ENCODE measurements at places on chromosomes 2 and 18.

- DNase-seq, result no peak
Observed at GRCh38 chr2:72394541-72395070, 246.9 kb upstream of the CYP26B1 start.

DNA sequence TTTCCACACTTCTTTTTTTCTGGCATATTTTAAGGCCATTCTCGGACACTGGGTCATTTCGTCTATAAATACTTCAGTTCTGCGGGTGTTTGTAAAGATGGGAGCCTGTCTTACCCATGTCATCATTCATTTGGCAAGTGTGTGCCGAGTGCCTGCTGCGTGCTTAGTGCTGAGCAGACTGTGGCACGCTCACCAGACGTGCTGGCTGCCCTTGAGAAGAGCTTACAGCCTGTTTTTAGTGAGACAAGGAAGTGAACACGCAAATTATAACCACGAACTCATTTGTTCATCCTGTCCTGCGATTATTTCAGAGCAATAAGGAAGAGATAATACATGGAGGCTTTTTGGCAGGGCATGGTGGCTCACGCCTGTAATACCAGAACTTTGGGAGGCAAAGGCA lies 10.4 kb upstream of the STON1 start:
- DNase-seq, result no peak

GRCh38 chr18:75220551-75221355 lies 10.2 kb downstream of the TSHZ1 start:
- DNase-seq, result no peak

DNA sequence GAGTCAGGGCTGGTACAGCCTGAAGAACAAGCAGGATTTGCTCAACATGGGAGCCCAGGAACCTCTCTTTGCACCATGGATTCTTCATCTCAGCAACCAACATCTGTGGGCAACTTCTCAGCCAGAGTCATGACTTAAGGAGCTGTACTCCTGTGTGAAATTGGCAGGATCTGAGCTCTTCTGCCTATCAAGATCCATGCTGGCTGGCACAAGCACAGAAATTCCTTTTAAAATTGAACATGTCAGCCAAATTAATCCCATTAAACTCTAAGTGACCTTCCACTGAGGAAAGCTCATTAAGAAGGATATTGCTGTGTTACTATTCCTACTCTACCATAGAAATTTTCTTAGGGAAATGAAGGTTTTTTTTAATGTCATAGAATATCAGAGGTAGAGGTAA lies 110.5 kb upstream of the SCG2 start:
- no peak for DNase-seq

GRCh38 chr18:28005164-28005563 lies 171.8 kb downstream of the CDH2 start:
- DNase-seq, result no peak

GRCh38 chr18:56903686-56904085 lies 243.2 kb upstream of the BOD1L2 start:
- DNase-seq, result no peak

- DNase-seq, result no peak
Observed at GRCh38 chr2:47675196-47675825, 107.6 kb upstream of the MSH6 start.

DNA sequence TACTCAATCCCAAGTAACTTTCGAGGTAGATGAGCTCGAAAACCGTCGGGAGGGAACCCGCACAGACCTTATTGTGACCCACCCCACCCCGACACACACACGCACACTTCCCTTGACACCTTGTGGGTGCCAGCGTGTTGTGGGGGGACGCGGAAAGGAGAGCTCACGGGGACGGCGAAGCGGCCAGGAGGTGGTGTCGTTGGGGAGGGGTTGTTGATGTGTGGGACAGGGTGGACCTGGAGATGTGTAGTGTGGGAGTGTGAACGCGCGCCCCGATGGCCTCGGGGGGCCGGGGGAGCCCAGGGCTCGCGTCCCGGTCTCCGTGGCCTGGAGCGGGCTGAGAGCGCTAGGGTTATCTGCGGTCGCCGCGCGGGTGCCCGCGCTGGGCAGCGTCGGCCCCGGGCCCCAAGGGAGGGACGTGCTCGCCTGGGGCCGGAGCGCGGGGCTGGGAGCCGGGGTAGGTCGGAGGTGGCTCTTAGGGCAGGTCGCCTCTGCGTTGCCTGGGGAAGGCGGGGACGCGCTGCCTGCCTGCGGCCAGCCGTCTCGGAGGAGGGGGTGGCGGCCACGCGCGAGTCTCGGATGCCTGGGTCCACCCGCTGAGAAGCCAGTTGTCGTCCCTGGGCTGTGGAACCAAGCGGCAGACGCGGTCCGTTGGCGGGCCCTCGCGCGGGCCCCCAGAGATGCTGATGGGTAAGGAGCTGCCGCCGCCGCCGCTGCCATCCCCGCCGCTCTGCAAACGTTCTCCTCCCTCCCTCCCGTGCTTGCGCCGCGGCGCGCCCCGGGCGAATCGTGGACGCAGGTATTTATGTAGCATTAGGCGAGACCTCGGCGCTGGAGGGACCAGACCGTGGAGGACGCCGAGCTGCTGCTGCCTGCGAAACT lies 1.6 kb downstream of the KLHL29 start:
- no peak for DNase-seq

All from activated T-helper 1 cell treated with Interleukin-2 at 50 U/mL for 16 hours (primary cell).